DMS153 (cell line): ENCODE measurements at places on chromosomes 3 and 15.

DNA sequence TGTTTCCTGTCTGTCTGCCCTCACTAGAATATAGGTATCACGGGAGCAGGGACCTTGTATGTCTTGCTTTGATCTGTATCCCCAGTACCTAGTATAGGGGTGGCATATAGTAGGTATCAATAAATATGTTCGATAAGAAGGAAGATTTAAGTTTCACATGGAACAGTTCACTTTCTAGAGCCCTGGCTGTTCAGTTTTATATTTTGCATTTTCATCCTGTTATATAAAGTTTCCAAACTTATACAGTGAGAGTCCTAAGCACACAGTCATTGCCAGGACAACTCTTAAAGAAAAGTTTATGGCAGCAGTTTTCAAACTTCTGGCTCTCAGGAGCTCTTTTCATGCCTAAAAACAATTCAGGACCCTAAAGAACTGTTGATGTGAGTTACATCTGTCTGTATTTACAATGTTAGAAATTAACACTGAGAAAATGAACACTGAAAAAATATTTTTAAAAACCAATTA is 13.4 kb downstream of the ITPR1 start:
- no peak for DNase-seq

- DNase-seq, result no peak
Observed at GRCh38 chr15:76176059-76176458, 116.3 kb downstream of the TMEM266 start.

DNA sequence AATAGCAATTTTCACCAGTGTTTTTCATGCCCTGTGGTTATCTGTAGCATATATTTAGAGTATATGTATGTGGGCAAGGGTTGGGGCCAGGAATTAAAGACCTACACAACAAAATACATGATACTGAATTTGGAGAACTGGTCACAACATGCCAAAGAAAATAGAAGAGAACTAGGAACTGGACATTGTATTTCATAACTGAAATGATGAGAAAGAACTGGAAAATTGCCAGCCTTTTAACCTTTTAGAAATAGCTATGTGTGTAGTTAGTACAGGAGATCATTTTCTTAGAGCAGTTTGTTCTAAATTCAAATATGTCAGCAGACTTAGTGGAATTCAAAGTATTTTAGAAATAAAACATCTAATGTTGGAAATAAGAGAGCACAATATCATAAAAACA is 227.1 kb upstream of the CGNL1 start:
- no peak for DNase-seq

DNA sequence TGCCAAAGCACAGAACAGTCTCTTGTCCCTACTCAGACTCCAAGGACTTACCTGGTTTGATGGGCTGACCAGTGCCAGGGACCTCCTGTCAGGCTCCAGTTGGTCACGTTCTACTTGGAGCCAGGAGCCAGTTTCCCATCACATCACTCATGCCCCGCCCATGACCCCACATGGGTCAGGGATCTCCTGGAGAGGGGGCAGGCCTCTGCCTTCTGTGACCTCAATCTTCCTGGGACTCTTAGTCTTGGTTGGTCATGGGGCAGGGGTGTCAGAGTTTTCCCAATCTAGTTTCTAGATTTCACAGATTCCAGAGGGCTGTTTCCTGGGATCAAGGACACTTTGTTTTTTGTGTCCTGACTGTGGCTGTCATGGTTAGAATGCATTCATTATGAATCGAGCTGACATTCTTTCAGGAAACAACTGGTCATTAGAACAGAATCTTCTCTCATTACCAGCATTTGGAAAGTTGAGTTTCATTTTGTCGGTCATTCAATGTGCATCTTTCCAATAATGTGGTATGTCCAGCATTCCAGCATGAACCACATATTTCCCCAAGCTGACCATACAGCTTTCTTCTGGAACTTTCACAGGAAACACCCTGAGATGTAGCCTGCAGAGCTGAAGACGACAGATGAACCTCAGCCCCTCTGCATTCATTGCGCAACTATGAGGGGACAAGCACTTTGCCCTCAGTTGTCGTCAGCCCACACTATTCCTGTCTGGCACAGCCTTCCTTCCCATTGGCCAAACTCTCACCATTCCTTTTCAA is 19.8 kb downstream of the CYP19A1 start:
- no peak for DNase-seq
